ENCODE measurements at places on chromosomes 7 and 10.

DNA sequence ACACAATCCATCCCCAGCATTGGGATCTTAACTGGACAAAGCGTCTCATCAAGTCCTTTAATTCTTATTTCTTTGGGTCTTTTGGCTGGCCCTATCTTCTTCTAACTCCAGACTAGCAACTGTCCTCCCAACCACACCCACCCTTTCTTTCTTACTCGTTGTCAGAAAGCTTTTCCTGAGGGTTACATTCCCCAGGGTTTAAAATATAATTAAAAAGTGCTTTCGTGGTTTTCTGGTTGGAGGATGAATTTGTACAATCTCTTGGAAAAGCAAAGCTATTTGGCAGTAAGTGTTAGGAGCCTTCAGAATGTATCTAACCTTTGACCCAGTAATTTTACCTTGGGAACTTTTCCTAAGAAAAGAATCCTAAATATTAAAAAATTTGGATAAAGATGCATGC, 10.4 kb upstream of the ITGB8 start:
- no peak for DNase-seq

GRCh38 chr10:119652361-119652730, 1.2 kb downstream of the BAG3 start:
- no peak for DNase-seq

DNA sequence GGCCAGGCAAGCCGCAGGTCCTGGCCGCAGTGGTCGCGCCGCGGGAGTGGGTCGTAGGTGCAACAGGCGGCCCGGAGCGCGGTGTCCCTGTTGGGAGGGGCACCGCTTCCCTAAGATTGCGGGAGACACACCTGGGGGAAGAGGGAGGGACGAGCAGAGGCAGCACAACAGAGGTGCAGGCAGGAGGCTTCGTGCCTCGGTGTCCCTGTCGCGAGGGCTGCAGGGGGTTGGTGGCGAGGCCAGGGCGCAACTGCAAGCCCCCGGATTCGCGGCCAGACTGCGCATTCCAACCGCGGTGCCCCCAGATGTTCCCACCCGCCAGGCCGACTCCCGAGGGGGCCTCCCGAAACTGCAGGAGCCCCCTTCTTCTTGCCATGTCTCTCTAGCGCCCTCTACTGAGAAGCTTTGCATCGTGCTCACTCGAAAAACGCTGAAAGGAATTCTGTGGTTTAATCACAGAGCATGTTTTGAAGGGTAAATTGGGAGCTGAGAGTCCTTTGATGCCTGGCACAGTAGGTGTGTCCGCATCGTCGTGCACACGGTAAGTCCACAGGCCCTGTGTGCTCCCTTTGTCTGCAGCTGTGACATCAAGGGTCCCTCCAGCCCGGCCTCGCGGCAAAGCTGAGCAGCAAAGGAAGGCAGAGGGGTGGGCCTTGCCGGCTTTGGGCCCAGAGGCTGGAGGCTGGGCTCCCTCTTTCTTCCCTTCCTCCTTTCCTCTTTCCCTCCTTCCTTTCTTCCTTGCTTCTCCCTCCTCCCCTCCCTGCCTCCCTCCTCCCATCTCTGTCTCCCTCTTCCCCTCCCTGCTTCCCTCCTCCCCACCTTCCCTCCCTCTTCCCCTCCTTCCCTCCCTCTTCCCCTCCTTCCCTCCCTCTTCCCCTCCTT, 6.2 kb upstream of the MBL2 start:
- no peak for DNase-seq

GRCh38 chr7:116525298-116525912, 569 bp downstream of the CAV1 start:
- DNase-seq: no peak

GRCh38 chr7:148633761-148634160, 43.2 kb downstream of the C7orf33 start:
- no peak for DNase-seq

GRCh38 chr10:78196964-78197363, 163.3 kb downstream of the RPS24 start:
- no peak for DNase-seq

- no peak for DNase-seq
Measured at GRCh38 chr7:2821161-2821841, 22.8 kb downstream of the GNA12 start.

- no peak for DNase-seq
Measured at GRCh38 chr7:16891338-16891737, 9.6 kb upstream of the AGR3 start.

DNA sequence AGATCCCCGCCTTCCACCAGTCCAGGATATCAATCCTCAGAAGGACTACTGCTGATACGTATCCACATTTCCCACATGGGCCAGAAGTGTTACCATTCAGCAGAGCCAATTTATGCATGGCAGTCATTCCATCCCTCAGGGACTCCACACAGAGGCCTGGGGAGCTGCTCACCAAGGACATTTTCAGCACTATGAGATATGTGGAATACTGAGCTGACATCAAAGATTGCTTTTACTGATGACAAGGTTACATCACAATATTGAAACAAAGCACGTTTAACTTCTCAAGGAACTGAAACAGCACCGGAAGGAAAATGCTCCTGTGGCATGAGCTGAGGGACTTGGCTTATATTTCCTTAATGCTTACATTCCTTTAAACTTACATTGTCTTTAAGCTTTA, 335.1 kb downstream of the BMPER start:
- no peak for DNase-seq

DNA sequence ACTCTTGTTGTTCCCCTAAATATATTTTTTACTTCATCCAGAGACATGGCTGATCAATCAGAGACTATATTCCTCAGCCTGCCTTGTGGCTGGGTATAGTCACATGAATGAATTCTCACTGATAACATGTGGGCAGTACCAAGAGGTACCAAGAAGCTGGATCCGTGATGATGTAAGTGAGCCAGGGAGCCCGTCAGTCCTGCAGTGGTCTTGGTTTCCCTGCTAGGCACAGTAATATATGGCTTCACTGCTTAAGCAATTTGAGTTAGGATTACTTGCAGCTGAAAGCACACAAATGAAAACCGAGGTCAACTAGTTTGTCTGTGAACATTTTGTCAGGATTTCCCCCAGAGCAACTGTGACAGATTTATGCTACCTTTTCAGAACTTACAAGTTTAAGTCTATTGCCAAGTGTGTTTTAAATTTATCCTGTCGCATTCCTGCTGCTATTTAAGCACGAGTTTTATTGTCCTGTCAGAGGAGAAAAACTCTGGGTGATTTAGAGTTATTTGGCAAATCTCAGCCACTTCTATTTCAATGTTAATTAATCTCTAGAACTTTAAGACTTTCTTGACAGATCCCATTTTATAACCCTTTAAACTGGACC, 381.8 kb downstream of the PHF14 start:
- no peak for DNase-seq

GRCh38 chr7:28078036-28078901, 102.3 kb downstream of the JAZF1 start:
- no peak for DNase-seq

DNA sequence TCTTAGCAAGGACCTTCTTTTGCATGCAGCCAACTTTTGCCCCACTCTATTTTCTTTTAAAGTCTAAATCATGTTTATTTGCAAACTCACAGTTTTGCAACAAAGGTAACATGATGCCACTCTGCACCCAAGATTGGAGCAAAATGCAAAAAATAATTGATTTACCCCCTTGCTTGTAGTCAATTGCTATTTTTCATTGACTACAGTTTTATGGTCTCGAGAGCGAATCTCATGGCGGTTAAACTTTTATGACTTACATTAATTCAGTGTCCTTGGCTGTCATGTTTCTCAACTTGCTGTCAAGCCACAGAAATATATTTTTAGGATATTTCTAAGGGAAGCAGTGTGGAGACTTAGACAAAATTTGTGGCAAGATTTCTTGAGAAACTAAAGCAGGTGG, 110.0 kb upstream of the JCAD start:
- DNase-seq: no peak

- no peak for DNase-seq
Measured at GRCh38 chr10:98076086-98076485, 45.7 kb upstream of the CRTAC1 start.

DNA sequence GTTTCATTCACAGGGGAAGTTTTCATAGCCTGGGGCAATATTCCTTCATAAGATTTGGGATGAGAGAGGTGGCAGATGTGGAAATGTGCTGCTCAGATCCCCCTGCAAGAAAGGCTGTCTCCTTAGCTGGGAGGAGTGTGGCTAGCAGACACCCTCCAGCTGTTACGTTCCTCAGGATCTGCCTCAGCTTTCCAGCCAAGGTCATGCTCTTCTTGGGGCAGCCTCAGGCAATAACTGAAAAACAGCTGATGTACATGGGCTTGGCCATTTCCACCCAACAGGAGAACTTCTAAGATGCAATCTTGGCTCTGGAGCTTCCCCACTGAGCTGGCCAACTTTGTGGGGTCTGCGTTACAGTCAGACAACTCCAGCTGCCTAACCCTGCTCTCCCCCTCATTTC, 51.3 kb upstream of the SEPTIN7 start:
- DNase-seq: no peak

GRCh38 chr10:98186681-98187080, 52.2 kb downstream of the R3HCC1L start:
- DNase-seq: no peak

GRCh38 chr7:155136619-155137243, 66.6 kb downstream of the HTR5A start:
- no peak for DNase-seq

All from substantia nigra (tissue), 51 donors.